ENCODE measurements at places on chromosomes 2 and 18. TPM values are rescaled to one million over a fixed set of nuclear protein-coding genes. Genes with fewer than 3 reads are reported as not detected.

DNA sequence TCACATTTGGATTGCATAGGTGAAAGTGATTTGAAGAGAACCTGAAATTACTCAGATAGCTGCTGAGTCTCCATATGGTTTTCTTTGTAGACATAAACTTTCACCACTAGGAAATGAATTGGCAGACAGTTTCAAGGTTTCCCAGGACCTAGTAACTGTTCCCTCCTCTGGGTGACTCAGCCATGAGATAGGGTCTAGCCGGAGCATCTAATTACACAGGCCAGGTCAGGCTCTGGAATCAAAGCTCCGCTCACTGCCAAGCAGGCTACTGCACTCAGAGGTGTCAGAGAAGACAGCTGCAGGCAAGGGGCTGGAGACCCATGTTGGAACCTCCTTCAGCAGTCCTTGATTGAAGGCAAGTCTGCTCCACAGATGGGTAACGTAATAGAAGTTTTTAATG, 429.2 kb downstream of the TNS1 start:
- DNase-seq, result no peak

DNA sequence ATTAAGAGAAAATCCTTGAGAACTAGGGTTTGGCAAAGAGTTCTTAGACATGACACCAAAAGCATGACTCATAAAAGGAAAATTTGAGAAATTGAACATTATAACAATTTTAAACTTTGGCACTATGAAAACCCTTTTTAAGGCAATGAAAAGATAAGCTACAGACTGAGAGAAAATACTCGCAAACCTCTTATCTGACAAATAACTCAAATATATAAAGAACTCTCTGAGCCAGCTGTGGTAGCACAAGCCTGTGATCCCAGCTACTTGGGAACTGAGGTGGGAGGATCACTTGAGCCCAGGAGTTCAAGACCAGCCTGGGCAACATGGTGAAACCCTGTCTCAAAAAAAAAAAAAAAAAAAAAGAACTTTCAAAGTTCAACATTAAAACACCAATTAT, 70.5 kb downstream of the FAM168B start:
- DNase-seq, result no peak

NEB gene
- total RNA-seq, result 0.29 TPM

GAREM2 gene
- total RNA-seq, result 3.3 TPM

DNA sequence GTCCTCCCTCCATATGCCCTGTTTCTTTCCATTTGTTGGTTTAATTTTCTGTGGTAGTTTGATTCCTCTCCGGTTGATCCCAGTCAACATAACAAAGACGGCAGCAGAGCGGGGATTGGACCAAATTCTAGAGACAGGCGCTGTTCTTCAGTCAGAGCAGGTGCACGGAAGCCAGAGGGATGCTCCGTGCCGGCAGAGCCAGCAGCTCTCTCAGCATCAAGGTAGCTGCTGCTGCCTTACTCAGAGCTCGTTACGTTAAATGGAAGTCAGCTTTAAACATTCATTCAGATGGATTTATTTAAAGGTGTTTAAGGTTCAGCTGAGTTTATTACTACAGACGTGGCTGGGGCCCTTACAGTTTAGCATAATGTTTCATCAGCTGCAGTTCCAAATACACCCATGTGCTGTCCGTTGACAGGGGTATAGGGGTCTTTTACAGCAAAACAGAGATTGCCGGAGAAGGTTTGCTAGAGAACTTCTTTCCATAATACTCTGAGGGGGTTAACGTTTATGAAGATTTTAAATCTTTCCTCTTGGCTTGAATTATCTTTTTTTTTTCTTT, 497.2 kb upstream of the PIK3C3 start:
- no peak for DNase-seq
